ENCODE measurements at places on chromosomes 3 and 15.

- no peak for DNase-seq
Observed at GRCh38 chr3:28726840-28727239, 378.2 kb upstream of the AZI2 start.

DNA sequence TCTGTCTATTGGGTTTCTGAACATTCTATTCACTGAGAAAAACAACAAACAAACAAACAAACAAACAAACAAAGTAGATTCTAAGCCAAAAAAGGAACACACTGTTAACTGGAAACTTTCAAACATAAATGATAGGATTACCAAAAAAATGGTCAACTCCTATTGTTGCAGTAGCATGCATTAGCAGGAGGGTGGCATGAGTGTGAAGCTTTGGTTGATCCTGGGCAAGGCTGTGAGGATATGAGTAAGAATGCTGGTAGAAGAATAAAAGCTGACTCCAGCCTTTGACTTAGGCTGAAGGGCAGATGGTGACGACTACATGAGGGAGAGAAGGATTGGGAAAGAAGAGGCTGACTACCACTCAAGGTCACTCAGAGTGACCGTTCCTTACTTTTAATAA is 810.3 kb downstream of the VGLL3 start:
- no peak for DNase-seq

- peak; percentile 36 for DNase-seq
Observed at GRCh38 chr3:113947372-113948014, at the start of gene ZDHHC23. Gene ZDHHC23 (plus strand): TSS chr3:113948013. CDS start chr3:113948803, 790 bp downstream.

GRCh38 chr3:122890720-122891220 is 95.9 kb downstream of the SLC49A4 start:
- no peak for DNase-seq

- no peak for DNase-seq
Observed at GRCh38 chr15:76711351-76711827, 193.8 kb downstream of the SCAPER start.

- no peak for DNase-seq
Observed at GRCh38 chr3:9695345-9695744, 8.3 kb upstream of the CPNE9 start.

DNA sequence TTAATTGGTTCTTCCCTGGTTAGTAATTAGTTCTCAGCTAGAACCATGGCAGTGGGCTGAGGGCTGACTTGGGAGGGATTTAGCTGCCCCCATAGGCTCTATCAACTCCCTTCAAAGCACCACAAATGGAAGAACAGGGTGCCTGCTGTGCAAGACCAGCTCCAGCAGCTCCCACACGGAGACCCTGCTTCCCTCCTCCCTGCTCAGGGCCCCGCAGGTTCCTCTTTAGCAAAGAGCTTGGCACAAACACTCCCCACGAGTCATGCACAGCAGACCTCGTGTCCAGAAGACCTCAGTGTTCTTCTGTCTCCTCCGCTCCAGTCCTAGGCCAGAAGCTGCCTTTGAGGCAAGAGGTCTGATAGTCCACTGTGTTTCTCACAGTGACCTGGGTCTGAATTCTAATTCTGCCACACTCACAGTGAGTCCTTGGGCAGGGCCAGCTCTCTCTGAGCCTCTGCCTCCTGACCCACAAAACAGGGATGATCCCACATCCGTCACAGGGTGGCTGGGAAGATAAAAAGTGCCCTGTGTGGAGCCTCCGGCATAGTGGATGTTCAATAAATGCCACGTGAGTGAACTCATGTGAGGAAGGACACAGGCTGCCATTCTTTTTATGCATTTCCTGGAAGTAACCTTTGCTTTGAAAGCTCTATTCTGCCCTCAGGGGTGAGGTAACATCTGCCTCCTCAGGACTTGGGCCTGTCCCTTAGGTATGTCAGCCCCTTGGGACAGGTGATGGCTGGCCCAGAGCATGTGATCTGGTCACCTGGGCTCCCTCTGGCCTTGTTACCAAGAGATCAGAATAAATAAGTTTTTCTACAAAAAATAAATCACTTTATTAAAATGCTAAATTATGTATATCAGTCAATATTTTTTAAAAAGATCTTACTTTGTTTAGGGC is 7.6 kb downstream of the RAB6B start:
- DNase-seq, result no peak

DNA sequence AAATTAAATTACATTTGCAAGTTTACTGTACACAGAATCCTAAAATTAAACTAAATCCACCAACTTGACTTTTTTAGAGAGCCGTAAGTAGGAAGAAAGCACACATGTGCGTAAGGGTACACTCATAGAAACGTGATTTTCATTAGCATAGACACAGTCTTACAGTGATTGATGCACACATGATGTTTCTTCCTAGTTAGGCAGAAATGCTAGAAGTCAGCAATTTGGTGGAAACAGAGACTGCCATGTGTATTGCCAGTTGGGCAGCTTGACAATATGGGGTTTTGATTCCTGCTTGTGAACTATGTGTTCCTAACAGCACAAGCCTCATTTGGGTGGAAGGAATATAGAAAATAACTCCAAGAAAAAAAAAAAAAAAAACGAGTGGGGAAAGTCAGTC is 878.5 kb downstream of the ROBO1 start:
- no peak for DNase-seq

Measured in CD4-positive, alpha-beta T cell (primary cell).